ENCODE measurements at places on chromosomes 6 and 20. TPM values are rescaled to one million over a fixed set of nuclear protein-coding genes. Genes with fewer than 3 reads are reported as not detected.

The NKX2-2 gene
- polyA plus RNA-seq = not detected

The OXT gene
- 0.48 TPM for polyA plus RNA-seq

- no peak for DNase-seq
Measured at GRCh38 chr20:2865630-2866029, 7.7 kb upstream of the PTPRA start.

The CNBD2 gene
- 8.6 TPM for polyA plus RNA-seq

- no peak for DNase-seq
Measured at GRCh38 chr6:140437619-140438345, 1063.3 kb upstream of the CITED2 start.

DNA sequence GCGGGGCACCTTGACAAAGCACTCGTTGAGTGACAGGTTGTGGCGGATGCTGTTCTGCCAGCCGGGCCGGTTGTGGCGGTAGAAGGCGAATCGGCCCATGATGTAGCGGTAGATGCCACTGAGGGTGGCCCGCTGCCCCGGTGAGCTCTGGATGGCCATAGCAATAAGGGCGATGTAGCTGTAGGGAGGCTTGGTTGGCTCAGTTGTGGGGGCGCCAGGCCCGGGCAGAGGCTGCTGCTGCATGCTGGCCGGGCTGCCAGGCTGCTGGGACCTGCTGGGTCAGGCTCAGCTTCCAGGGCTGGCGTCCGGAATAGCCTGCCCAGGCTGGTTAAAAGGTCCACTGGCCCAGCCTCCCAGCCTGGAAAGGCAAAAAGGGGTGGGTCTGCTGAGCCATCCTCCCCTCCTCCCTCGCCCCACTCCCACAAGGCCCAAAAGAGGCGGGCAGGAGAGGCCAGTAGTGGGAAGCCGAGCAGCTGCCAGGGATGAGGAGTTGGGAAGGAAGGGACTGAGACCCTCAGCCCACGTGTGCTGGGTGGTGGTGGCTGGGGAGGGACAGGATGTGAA is at the start of gene FOXS1:
TSS of gene FOXS1 (minus strand) at position 305 of the 564 bp plus-strand sequence. CDS start at position 243, 62 bp downstream.
- no peak for DNase-seq

The FAM83D gene
- 27.1 TPM for polyA plus RNA-seq

- DNase-seq = no peak
Measured at GRCh38 chr6:30840935-30841643, 43.2 kb upstream of the DDR1 start.

The GSTA1 gene
- 0.24 TPM for polyA plus RNA-seq

GRCh38 chr20:11053310-11053709 is 379.5 kb upstream of the JAG1 start:
- no peak for DNase-seq

The WFDC12 gene
- polyA plus RNA-seq = not detected

GRCh38 chr6:170011204-170012036 is 260.0 kb downstream of the ERMARD start:
- no peak for DNase-seq

DNA sequence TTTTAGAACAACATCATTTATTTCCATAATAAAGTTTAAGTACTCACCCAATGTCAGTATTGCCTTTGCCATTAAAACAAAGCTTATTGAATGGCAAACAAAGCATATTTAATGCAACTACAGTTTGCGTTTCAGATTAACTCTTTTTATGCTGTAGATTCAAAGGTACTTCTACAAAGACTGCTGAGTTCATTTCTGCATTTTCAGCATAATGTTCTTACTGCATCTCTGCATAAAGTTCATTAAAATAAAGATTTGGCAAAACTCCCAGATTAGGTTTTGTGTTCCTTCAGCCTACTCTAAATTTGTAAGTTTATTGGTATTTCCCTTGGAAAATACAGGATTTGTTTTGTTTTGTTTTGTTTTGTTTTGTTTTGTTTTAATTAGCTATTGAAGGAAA is 359.4 kb downstream of the ADGRB3 start:
- no peak for DNase-seq

DNA sequence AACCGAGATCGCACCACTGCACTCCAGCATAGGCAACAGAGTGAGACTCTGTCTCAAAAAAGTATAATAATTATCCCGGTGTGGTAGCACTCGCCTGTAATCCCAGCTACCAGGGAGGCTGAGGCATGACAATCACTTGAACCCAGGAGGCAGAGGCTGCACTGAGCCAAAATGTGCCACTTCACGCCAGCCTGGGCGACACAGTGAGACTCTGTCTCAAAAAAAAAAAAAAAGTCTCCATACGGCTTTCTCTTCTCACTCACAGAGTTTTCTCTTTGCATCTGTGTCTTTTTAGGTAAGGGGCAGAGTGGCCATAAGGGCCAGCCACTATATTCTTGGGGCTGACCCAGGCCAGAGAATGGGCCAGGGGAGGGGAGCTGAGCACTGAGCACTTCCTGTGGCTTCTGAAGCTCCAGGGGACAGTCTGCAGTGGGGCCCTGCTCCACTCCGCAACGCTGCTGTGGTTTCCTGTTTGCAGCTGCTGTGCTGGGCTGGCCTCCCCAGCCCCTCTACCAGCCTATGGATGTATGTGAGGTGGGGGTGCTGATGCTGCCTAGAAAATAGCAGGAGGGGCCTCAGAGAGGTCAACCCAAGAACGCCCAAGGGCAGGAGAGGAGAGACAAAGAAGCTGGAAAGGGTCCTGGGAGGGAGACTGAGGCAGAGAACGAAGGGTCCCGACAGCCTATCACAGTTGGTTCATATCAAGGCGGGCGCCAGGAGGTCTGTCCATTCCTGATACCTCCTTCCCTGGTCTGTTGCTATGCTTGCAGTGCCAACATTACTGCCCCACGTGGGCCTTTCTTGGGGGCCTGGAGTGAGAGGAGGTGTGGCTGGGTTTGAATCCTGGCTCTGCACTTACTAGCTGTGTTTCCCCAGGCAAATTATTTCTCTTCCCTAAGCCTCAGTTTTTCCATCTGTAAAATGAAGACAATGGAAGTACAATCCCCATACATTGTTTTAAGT is 16.0 kb downstream of the SLA2 start:
- no peak for DNase-seq

- DNase-seq = no peak
Measured at GRCh38 chr6:114040871-114041270, 69.9 kb upstream of the HDAC2 start.

DNA sequence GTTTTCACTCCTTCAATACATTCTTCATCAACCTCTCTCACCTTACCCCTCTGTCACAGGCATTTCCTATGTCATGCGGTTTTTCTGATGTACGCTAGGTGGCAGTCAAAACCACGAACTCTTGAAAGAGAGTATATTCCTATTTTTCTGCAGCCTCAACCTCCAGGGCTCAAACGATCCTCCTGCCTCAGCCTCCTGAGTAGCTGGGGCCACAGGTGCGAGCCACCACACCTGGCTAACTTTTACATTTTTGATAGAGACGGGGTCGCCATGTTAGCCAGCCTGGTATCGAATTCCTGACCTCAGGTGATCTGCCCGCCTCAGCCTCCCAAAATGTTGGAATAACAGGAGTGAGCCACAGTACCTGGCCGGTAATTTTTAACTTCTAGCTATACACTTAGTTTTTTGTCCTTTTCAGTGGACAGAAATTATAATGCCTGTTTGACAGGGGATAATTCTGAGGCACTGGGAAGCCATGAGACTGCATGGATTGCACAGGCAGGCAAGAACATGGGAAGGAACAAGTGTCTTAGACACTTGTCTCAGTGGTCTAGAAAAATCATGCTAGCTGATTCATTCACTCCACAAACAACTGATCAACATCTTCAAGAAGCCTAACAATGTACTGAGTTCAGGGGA is 22.5 kb upstream of the HFE start:
- no peak for DNase-seq

- no peak for DNase-seq
Measured at GRCh38 chr6:122008101-122008999, 391.1 kb upstream of the HSF2 start.

- DNase-seq = no peak
Measured at GRCh38 chr20:50750145-50750671, 18.8 kb downstream of the PARD6B start.

Data from urinary bladder (tissue), 4 donors.